ENCODE measurements at places on chromosomes 4 and X.

DNA sequence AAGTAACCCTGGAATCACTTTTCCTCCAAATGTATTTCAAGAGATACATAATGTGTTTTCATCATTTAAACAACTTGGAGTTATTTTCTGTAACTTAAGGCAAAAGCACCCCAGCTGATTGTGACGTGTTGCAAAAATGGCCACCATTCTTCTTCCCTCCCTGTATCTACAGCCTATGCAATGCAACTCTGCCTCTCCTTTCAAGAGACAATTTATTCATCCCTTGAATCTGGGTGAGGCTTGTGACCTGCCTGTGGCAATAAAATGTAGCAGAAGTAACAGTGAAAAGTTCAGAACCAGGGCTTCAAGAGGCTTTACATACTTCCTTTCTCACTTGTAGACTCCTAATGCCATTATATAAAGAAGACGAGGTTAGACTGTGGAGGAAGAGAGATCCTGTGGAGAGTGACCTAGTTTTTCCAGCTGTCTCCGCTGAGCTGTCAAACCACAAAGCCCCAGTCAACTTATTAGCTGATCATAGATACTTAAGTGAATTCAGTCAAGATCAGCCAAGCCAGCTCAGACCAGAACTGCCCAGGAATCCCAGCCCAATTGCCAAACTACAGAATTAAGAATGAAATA lies 81.0 kb upstream of the KLF3 start:
- DNase-seq = no peak

DNA sequence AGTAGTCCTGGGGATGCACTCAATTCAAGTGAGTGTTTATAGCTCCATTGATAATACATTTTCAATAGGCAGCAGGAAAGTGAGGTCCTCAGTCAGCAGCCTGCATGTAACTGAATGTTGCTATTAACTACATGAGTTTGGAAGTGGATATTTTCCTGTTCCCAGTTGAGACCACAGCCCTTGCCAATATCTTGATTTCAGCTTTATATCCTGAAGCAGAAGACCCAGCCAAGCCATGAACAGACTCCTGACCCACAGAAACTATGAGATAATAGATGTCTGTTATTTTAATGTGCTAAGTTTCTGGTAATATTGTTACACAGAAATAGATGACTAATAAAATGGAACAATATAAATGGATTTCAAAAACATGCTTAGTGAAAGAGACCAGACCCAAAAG lies 63.7 kb downstream of the VSIG4 start:
- DNase-seq = no peak

DNA sequence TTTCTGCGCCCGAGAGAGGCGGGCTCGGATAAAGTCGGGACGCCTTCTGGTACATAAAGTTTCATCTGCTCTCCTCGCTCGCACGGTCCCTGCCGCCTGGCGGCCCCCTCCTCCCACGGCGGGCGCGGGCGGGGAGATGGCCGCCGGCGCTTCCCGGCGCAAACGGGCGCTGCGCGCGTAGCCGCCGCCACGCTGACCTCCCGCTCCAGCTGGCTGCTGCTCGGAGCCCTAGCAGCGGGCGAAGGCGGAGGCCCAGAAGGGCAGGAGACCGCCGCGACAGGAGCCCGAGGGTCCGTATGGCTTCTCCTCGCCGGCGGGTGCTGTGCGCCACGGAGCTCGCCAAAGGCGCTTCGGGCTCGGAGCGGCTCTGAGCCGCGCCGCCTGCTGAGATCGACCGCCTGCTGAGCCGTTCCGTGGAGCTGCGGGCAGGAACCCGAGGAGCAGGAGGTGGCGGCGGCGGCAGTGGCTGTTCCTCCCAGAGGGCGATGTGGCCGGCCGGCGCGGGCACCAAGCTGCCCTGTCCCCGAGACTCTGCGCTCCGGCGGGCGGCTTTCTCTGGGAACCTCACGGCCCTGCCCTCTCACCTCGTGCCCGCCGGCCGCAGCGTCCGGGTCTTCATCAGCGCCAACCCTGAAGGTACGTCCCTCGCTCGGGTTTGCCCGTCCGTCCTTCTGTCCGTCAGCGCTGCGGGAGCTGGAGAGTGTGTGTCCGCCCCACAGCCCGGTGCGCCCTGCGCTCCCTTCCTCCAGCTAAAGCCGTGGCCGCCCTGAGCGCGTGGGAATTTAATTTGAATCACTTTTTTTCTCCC lies at the start of gene NWD2:
Gene NWD2, plus strand, starts transcription at position 161 of the 808 bp plus-strand sequence. Its CDS starts 325 bp downstream, at position 486.
- DNase-seq = no peak

DNA sequence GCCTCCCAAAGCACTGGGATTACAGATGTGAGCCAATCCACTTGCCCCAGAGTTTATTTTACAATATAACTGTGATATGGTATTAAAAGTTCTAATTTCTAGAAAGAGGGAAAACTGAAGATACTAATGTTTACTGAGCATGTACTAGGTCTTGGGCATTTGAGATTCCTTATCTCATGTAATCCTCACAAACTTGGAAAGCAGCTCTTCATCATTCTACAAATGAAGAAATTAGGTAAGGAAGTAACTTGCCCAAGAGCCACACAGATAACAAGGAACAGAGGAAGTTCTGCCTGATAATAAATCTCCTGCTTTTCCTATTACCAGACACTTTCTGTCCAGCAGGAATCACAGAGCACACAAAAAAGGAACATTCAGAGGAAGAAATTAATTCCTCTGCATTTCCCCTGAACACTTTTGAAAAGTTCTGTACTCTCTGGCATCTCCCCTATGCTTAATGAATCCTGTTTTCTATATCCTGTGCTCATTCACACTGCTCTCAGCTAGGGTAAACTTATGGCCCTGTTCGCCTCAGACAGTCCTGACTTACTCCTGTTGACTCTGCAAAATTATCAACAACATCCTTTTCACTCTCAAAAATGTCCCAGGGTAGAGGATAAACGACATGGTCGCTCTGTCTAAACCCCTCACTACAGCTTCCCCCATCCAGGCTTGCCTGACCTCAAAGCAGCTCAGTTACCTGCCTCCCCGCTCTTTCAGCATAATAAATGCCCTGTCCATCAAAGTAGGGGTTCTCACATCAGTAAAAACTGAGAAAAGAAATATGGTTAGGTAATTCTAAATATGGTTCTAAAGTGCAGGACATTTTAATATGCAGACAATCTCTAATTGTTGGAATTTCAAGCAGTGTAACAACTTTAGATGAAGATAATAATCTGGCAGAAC lies 13.6 kb downstream of the SH3RF1 start:
- no peak for DNase-seq

DNA sequence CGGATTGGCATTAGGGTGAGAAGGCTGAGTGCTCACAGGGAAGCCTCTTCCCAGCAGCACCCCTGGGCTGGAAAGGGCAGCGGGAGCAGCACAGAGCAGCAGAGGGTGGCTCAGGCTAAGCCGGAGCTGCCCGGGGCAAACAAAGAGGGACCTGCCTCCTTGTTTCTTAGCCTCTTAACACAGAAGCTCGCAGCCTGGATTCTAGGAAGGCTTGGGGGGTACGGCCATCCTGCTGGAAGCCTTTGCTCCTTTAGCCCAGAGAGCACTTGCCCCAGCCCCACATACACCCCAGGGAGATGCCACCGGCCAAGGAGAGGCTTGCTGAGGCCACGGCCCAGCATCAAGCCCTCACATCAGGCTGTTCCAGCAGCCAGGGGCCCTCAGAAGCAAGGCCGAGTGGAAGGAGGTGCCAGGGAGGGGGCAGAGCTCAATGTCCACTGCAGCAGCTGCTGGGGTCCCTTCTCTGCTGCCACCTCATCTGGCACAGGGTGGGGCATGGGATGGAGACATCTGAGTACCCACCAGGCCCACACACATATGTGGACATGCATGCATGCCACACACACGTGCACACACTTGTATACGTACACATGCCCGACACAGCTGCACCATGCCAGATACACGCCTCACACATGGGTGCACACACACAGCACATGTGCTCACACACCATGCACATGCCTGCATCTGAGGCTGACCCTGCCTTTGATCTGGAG lies 20.3 kb upstream of the SPON2 start:
- DNase-seq = peak; percentile 51

- DNase-seq = no peak
Measured at GRCh38 chr4:11801466-11802446, 373.1 kb upstream of the HS3ST1 start.

DNA sequence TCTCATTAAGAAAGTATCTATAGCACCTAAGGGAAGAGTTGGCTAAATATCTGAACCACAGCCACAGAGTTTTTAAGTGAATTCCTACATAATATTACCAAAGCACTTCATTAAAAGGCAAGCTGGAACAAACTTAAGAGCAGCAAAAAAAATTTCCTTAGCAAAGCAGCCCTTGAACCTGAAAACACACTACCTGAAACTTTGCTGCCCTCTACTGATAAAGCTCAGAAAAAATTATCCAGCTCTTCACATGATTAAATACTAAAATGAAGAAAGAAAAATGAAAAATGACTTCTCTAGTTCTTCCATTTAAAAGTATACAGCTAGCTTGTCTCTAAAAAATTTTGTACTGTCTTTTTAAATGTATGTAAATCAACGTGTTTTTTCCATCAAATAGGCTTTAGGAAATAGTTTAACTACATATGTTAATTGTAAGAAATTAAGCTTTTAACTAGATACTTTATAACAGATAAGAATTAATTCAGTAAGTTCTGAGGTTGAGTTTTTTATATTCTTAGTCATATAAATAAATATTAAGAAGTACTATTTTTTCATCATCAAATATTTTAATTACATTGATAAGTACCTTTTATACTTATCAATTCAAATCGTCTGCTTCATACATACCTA lies 156.1 kb downstream of the STPG2 start:
- no peak for DNase-seq
